ENCODE measurements at places on chromosomes 5 and 9.

GRCh38 chr5:14330729-14331385, 187.7 kb downstream of the TRIO start:
- no peak for DNase-seq

- DNase-seq, result no peak
These were observed 33.4 kb downstream of the TMEM252 start for GRCh38 chr9:68507130-68507805.

DNA sequence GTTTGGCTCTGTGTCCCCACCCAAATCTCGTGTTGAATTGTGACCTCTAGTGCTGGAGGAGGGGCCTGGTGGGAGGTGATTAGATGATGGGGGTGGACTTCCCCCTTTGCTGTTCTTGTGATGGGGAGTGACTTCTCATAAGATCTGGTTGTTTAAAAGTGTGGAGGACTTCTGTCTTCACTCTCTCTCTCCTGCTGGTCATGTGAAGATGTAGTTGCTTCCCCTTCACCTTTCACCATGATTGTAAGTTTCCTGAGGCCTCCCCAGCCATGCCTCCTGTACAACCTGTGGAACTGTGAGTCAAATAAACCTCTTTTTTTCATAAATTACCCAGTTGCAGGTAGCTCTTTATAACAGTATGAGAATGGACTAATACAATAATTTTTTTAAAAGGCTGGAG, 10.6 kb upstream of the MYO10 start:
- no peak for DNase-seq

GRCh38 chr5:115480271-115480670, 64.3 kb downstream of the FEM1C start:
- DNase-seq, result no peak

- DNase-seq, result no peak
These were observed 994.4 kb upstream of the NUDT12 start for GRCh38 chr5:104556957-104557356.

DNA sequence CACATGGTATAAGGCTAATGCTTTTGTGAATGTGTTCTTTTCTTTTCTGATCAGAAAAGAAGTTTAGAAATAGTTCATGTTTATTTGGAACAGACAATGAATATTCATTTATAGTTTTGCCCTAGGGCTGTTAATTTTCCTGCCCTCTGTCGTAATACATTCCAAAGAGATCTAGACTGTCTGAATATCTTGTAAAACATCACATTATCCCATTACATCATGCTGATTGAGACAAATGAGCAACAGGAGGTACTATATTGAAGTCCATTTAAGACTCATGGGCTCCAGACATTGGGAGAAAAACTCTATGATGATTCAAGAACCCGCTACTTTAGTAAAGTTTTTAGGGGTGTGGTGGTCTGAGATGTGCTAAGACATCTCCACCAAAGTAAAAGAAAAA, 121.2 kb upstream of the MAP1B start:
- DNase-seq, result no peak

DNA sequence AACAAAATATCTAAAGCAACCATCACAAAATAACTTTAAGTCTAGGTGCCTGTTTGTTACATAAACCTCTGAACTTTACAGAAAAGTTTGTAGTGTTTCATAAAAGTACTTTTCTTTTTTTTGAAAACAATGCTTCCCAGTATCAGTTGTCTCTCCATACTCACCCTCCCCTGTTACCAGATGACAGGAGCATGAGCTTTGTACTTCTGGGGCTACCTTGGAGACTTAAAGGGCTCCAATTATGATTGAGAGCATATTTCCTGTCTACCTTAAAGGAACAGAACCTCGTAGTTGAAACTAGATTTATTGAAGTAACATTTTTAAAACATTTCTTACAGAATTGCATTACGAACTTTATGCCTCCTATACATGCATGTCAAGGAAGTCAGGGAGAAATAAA, 55.4 kb upstream of the PPP1R2B start:
- DNase-seq, result no peak

GRCh38 chr9:2697492-2697891, 19.8 kb upstream of the KCNV2 start:
- DNase-seq, result no peak

GRCh38 chr5:134127376-134127861, 12.9 kb downstream of the TCF7 start:
- DNase-seq, result peak; percentile 49

- DNase-seq, result no peak
These were observed 750 bp downstream of the TRIM36 start for GRCh38 chr5:115168829-115169486.

GRCh38 chr5:147396070-147396823, 113.6 kb downstream of the DPYSL3 start:
- no peak for DNase-seq

DNA sequence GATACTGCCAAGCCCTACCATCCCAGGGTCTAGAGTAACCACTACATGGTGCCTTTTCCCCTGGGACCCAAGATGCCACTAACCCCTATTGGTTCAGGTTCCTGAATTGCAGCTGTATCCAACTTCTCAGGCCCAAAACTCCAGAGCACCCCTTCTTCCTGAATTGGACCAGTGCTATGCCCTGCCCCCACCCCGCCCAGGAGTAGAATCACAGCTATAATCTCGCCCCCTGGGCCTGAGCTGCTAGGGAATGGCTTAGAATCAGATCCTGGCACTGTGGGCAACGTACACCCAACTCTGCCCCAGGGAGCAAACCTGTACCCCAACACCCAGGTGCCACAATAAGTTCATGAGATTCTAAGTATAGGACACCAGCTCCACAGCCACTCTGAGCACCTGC, 206.3 kb downstream of the CACNA1B start:
- no peak for DNase-seq

DNA sequence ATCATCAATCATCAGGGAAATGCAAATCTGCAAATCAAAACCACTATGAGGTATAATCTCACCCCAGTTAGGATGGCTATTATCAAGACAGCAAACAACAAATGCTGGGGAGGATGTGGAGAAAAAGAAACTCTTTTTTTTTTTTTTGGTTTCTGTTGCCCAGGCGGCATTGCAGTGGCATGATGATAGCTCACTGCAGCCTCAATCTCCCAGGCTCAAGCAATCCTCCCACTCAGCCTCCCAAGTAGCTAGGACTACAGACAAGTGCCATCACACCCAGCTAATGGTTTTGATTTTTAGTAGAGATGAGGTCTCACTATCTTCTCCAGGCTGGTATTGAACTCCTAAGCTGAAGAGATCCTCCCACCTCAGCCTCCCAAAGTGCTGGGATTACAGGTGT, 5.4 kb upstream of the CNTRL start:
- DNase-seq, result no peak

DNA sequence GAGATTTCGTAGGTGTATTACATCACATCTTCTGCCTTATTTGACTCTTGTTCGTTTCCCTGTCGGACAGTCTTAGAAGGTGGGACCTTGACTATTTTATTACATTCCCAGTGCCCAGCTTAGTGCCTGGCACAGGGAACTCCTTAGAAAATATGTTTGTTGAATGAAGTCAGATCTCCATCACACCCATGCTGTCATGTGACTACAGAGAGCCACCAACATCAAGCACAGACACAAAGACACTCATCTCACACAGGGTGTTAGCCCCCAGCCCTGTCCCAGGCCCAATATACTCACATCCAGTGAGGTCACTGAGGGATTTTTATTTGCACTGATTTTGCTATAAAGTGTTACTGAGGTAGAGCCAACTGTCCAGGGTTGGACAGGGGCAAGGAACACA, 692 bp upstream of the SRA1 start:
- no peak for DNase-seq

DNA sequence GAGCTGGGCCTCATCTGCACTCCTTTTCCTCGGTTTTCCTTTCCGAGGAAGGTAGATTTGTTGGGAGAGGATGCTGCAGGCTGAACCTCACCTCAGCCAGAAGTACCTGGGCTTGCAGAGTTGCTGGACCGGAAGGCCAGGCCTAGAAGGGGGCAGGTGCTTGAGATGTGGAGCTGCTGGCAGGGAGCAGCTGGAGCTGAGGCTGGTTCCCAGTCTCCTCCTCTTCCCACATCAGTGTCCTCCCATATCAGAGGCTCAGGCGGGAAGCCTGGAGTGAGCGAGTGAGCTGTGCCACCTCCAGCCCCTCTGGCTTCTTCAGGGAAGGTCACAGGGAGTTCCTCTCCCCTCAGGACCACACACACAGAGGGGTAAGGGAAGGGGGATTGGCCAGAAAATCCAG, 259.4 kb downstream of the GADD45G start:
- DNase-seq, result no peak

- DNase-seq, result no peak
These were observed 302.4 kb downstream of the NR3C1 start for GRCh38 chr5:143101121-143101520.

DNA sequence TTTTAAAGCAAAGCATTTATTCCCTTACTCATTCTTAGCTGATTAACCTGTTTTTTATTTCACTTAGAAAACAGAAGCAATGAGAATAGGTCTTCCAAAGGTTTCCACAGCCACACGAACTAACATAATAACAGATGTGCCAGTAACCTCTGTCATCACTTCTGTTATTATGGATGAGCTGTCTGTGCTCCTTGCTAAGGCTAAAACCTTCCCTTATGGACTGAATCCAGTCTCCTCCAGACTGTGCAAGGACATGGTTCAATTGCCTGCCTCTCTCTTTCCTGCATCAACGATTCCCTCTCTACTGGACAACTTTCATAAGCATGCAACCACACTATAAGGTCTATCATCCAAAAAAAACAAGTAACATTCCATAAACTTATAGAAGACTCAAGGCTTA, 1446.2 kb downstream of the MAT2B start:
- no peak for DNase-seq

DNA sequence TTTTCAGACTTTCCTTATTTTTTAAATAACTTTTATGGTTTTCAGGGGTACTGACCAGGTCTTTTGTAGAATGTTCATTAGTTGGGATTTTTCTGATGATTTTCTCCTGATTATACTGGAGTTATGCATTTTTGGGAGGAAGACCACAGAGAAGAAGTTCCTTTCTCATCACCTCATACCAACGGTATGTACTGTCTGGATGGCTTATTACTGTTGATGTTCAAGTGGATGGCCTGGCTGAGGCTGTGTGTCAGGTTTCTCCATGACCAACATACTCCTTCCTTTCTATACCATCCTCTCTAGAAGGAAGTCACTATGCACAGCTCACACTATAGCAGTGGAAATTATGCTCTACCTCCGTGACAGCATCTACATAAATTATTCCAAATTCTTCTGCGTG, 71.1 kb upstream of the NR3C1 start:
- DNase-seq, result no peak

- DNase-seq, result no peak
These were observed 25.7 kb downstream of the ZSWIM6 start for GRCh38 chr5:61357745-61358144.

GRCh38 chr5:91277093-91277626, 106.0 kb downstream of the ARRDC3 start:
- no peak for DNase-seq

DNA sequence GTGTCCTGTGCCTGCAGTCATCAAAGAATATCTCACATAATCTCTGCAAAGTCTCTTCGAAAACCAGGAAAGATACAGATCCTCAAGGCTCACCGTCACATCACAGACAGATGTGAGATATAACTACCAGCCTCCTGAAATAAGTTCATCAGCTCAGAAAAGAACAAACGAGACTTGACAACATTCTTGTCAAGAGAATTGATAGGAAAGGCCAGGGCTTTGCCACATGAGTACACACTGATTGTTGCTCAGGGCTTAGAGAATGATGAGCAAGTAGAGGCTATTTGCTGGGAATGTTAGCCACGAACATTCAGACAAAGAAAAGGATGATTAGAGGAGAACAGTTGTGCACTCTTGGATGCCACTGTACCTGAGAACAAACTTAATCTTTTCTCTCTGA, 535.1 kb downstream of the ELAVL2 start:
- no peak for DNase-seq

GRCh38 chr5:141488591-141489561, at the start of gene PCDHGC5:
PCDHGC5 (plus strand) TSS chr5:141489081; CDS start chr5:141489241, 160 bp downstream.
- DNase-seq, result no peak

Measured in stimulated activated CD8-positive, alpha-beta memory T cell treated with anti-CD3 and anti-CD28 coated beads, Interleukin-15, amount 100 ng/mL, for 4 hours (primary cell).